ENCODE measurements at places on chromosomes 7 and 10. TPM values are rescaled to one million over a fixed set of nuclear protein-coding genes. Genes with fewer than 3 reads are reported as not detected.

FAM237B gene
- total RNA-seq: not detected

CLCN1 gene
- total RNA-seq: not detected

ERLIN1 gene
- total RNA-seq: 73.3 TPM

PDZD7 gene
- total RNA-seq: 0.50 TPM

NKX1-2 gene
- not detected for total RNA-seq

PRTFDC1 gene
- total RNA-seq: 13.6 TPM

COL17A1 gene
- total RNA-seq: 1.7 TPM

PAPOLB gene
- total RNA-seq: 0.27 TPM

FAM131B gene
- 0.93 TPM for total RNA-seq

PNLIPRP1 gene
- not detected for total RNA-seq

RET gene
- 0.07 TPM for total RNA-seq

DRGX gene
- not detected for total RNA-seq

CYP26C1 gene
- 0.80 TPM for total RNA-seq

CRYGN gene
- total RNA-seq: not detected

EZH2 gene
- 33.6 TPM for total RNA-seq

HEPACAM2 gene
- total RNA-seq: not detected

GDF2 gene
- total RNA-seq: not detected

SNX8 gene
- 7.3 TPM for total RNA-seq

SEPHS1 gene
- 39.8 TPM for total RNA-seq

TMEM196 gene
- not detected for total RNA-seq

HTR5A gene
- not detected for total RNA-seq

PTF1A gene
- not detected for total RNA-seq

LHFPL3 gene
- total RNA-seq: not detected

TAS2R41 gene
- not detected for total RNA-seq

FRAT2 gene
- 10.1 TPM for total RNA-seq

VKORC1L1 gene
- total RNA-seq: 30.1 TPM

CAPZA2 gene
- 509 TPM for total RNA-seq

SPDYE5 gene
- total RNA-seq: under 0.01 TPM

PPP1R17 gene
- total RNA-seq: not detected

ELMO1 gene
- total RNA-seq: 77.8 TPM

SMKR1 gene
- 0.13 TPM for total RNA-seq

TFEC gene
- 29.1 TPM for total RNA-seq

RBM20 gene
- not detected for total RNA-seq

CYP2C9 gene
- total RNA-seq: not detected

TMEM184A gene
- not detected for total RNA-seq

PTPRZ1 gene
- total RNA-seq: under 0.01 TPM

FEZF1 gene
- total RNA-seq: not detected

SAP25 gene
- total RNA-seq: not detected

MPP7 gene
- total RNA-seq: 0.27 TPM

SCIN gene
- 0.13 TPM for total RNA-seq

TMEM273 gene
- 4.7 TPM for total RNA-seq

TET1 gene
- total RNA-seq: 0.40 TPM

CLEC2L gene
- not detected for total RNA-seq

SPDYE8 gene
- not detected for total RNA-seq

Data from thoracic aorta endothelial cell (primary cell).